Stimulated activated naive CD8-positive, alpha-beta T cell treated with anti-CD3 and anti-CD28 coated beads, Interleukin-15, Interleukin-2, amounts not matched to agents 100 U/mL and 50 U/mL, for 24 hours (primary cell): ENCODE measurements at places on chromosomes 6 and 20.

GRCh38 chr20:59191756-59192532, 28.3 kb downstream of the ZNF831 start:
- DNase-seq = no peak

- no peak for DNase-seq
Measured at GRCh38 chr20:19122395-19122794, 90.0 kb upstream of the SLC24A3 start.

GRCh38 chr6:128713461-128713860, 169.5 kb upstream of the LAMA2 start:
- DNase-seq = no peak

DNA sequence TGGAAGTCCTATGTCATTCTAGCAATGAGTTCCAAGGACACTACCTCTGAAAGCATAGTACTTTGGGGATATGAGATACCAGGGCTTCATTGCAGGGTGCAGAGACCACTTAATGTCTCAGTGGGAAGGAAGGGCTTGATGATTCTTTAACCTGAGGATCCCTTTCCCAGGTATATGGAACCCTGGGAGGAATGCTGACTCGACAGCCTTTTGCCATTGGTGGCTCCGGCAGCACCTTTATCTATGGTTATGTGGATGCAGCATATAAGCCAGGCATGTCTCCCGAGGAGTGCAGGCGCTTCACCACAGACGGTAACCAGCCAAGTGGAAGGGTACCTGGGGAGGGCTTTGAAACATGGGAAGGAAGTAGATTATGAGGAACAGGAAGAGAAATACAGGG, 4.2 kb downstream of the PSMB9 start:
- no peak for DNase-seq

DNA sequence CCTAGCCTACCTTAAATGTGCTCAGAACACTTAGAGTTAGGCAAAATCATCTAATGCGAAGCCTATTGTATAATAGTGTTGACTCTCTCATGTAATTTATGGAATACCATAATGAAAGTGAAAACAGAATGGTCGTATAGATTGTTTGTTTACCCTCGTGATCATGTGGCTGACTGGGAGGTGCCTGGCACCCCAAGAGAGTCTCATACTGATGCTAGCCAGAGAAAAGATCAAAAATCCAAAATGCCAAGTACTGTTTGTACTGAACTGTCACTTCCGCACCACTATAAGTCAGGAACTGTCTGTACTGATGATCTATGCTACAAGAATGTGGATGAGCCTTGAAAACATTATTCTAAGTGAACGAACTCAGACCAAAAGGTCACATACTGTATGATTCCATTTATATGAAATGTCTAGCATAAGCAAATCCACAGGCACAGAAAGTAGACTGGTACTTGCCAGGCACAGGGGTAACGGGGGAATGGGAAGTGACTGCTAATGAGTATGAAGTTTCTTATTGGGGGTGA, 22.4 kb downstream of the ZMYND8 start:
- DNase-seq = no peak

GRCh38 chr6:139367810-139368351, 6.6 kb downstream of the CITED2 start:
- no peak for DNase-seq

- no peak for DNase-seq
Measured at GRCh38 chr6:127932708-127933107, 31.9 kb upstream of the THEMIS start.

GRCh38 chr20:2086177-2086979, 15.2 kb upstream of the STK35 start:
- no peak for DNase-seq

GRCh38 chr6:29967379-29968010, 25.2 kb downstream of the HLA-A start:
- no peak for DNase-seq

- no peak for DNase-seq
Measured at GRCh38 chr20:7716286-7716972, 223.8 kb downstream of the HAO1 start.

- DNase-seq = no peak
Measured at GRCh38 chr6:84501315-84501714, 263.1 kb downstream of the TBX18 start.

GRCh38 chr20:49905415-49906091, 9.8 kb downstream of the SPATA2 start:
- DNase-seq = no peak

- DNase-seq = no peak
Measured at GRCh38 chr6:47974106-47974505, 136.9 kb downstream of the PTCHD4 start.

GRCh38 chr6:159973951-159974350, 5.1 kb downstream of the IGF2R start:
- DNase-seq = no peak

- no peak for DNase-seq
Measured at GRCh38 chr6:165649166-165650137, 13.6 kb downstream of the PDE10A start.

DNA sequence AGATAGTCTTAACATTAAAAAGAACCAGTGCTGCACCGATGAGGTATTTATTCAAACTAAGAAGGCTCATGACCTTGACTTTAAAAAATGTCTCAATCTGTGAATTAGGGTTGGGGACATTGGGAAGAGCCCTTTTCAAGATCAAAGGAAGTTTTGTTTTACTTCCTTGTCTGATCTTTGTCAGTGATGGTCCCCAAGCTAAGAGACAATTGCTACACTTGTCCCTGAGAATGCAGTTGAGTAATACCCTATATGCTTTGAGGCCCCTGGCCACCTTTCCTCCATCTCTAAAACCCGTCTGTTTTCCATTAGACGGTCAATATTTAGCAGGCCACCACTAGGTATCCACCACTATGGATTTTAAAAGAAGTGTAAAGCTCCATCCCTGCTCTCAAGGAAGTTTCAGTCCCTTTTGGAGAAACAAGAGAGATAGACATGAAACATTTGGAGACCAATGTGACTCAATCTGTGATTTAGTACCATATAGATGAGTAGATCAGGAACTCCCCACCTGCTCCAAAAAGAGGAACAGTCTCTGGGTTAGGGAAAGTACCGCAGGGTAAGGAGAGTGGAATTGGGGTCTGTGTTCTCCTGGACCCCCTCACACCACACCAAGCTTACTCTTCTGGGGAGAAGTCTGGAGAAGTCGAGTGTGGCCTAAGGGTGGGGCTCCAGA, 99.1 kb upstream of the ISM1 start:
- no peak for DNase-seq

DNA sequence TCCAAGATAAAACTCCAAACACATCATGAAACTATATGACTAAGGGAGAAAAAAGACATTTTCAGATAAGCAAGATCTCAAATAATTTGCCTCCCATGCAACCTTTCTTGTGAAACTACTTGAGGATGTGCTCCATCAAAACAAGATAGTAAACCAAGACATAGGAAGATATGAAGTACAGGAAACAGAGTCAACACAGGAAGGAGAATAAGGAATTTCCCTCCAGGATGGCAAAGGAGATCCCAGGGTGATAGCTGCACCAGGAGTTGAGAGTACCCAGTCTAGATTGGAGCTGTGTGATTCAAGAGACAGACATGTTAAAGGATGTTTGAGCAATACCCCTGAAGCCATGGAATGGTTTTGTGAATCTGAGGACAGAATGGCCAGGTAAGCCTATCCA, 15.3 kb downstream of the IL17A start:
- no peak for DNase-seq

- DNase-seq = no peak
Measured at GRCh38 chr6:79467716-79468115, 69.5 kb downstream of the LCA5 start.

DNA sequence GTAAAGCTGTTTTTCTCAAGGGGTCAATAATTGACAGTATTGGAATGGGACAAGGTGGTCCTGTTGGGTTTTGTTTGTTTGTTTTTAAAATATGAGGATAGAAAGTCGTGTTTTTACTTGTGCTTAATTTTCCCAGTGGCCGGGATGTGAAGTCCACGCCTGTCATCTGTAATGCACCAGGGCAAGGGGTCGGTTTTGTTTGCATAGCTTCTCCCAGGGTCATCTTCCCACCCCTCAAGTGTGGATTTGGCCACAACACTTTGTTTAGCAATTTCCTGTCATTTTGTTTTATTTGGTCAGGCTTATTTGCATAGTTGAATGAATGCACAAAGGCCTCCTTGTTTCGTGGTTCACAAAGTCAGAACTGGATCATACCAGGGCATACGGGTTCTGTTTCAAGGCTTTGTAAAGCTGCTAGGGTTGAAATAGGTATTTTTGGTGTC, 29.8 kb downstream of the SYNJ2 start:
- DNase-seq = no peak

- no peak for DNase-seq
Measured at GRCh38 chr6:105301072-105301503, 101.8 kb downstream of the PREP start.

DNA sequence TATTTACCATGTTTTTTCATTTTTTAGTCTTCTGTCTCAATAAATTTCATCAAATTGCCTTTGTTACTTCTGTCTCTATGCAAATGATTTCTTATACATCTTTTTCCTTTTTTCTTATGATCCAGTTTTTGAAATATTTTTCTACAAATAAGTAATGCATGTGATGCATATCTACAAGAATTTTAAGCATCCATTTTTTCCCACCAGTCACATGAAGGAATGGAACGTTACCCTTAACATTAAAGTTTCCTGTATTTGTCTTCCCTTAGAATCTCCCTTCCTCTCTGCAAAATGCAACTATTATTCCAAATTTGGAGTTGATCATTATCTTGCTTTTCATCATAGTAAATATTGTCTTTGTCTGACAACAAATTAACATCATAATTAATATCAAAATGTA, 35.5 kb downstream of the PSMB9 start:
- DNase-seq = no peak

- DNase-seq = no peak
Measured at GRCh38 chr6:22247916-22248482, 48.8 kb downstream of the PRL start.

DNA sequence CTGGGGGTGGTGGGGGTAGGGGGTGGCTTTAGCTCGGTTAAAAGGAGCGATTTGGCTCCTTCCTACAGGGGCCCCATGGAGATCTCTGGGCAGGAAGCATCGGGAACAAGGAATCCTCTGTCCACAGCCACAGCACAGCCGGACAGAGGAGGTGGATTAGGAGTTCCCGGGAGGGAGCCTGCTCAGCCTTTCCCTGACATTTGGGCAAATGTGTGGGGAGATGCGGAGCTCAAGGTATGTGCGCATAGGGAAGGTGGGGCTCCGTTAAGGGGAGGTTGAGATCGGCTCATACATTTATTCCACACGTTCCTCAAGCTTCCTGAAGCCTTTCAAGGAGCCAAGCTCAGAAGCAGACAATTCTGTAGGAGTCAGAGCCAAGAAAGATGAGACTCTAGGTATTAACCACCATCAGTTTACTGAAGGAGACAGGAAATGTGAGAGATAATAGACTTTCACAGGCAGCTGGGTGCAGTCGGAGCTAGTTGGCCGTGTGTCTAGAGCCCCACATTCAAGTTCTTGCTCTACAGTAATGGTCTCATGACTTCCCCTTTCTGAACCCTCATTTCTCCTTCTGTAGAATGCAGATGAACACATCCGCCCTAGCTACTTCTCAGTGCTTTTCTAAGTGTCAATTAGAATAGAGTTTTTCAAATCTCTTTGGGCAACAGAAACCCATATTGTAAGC, 40.8 kb upstream of the EPB41L1 start:
- no peak for DNase-seq

GRCh38 chr20:45969712-45970634, 2.0 kb downstream of the ZNF335 start:
- no peak for DNase-seq

GRCh38 chr6:4649728-4650127, 126.5 kb upstream of the CDYL start:
- no peak for DNase-seq

DNA sequence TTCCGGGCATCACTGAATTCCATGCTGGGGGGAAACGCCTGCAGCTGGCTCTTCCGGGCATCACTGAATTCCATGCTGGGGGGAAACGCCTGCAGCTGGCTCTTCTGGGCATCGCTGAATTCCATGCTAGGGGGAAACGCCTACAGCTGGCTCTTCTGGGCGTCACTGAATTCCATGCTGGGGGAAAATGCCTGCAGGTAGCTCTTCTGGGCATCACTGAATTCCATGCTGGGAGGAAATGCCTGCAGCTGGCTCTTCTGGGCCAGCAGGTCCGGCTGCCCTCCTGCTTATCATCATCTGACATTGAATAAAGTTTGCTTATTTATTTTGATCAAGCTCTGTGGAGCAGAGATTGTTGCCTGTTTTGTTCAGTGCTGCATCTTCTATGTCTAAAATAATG, 355.1 kb downstream of the SMOC2 start:
- no peak for DNase-seq

GRCh38 chr6:129954749-129955431, 63.5 kb upstream of the L3MBTL3 start:
- no peak for DNase-seq

DNA sequence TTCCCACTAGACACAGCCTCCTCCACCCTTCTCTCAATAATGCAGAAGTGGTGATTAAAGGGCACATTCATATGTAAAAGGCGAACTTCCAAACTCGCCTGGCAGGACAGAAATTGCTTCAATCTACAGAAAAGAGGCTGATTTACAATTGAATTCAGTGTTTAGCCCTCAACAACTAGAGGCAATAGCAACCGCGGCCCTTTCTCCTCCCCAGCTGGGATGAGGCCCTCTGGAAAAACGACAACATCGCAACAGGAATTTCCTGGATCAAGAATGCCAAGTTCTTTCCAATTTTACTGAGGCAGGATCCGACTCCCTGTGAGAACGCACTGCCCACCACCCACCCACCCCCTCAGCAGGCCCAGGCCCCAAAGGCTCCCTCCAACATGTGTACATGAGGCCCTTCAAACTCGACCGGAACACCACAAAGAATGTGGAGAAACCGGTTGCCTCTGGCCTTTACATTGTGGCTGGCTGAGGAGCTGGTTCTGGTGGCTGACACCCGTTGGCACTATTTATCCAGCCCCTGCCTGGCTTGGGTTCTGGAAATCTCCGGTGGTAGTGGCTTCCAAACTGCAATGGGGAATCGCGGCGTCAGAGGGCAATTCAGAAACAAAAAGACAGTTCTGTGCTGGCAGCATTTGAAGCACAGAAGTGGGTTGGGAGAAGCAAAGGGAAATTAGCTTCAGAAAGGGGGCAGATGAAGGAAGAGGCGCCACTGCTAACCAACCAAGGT, 36.8 kb downstream of the ZMYND8 start:
- no peak for DNase-seq

- peak; percentile 58 for DNase-seq
Measured at GRCh38 chr6:45423111-45423823, 45.5 kb upstream of the SUPT3H start.

DNA sequence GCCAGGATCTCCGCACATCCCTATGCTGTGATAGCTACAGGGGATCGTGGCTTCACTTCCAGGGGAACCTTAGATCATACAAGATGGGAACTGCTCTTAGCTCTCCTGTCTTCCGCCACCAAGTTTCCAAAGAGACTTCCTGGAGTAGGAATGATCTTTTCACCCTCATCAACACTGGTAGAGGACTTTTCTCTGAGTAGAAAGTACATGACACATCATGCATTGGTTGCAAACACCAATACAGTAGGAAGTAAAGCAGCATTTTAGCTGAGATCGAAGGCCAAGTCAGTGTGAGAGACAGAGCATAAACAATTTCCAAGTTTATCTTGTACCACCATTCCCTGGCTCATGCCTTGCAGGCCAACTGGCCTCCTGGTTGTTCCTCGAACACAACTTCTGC, 113.1 kb upstream of the NEDD9 start:
- no peak for DNase-seq

GRCh38 chr6:113476937-113477839, 380.0 kb upstream of the MARCKS start:
- no peak for DNase-seq

GRCh38 chr6:43262000-43262779, 18.9 kb downstream of the TTBK1 start:
- no peak for DNase-seq

GRCh38 chr6:1200409-1201101, 111.3 kb upstream of the FOXQ1 start:
- DNase-seq = no peak

- no peak for DNase-seq
Measured at GRCh38 chr6:168214586-168215104, 104.9 kb downstream of the DACT2 start.
